ENCODE measurements at places on chromosomes 16 and 17.

GRCh38 chr16:31286421-31287032 is 26.8 kb downstream of the ITGAM start:
- DNase-seq, result no peak

GRCh38 chr16:65126845-65127624 is 5.2 kb upstream of the CDH11 start:
- DNase-seq, result no peak

DNA sequence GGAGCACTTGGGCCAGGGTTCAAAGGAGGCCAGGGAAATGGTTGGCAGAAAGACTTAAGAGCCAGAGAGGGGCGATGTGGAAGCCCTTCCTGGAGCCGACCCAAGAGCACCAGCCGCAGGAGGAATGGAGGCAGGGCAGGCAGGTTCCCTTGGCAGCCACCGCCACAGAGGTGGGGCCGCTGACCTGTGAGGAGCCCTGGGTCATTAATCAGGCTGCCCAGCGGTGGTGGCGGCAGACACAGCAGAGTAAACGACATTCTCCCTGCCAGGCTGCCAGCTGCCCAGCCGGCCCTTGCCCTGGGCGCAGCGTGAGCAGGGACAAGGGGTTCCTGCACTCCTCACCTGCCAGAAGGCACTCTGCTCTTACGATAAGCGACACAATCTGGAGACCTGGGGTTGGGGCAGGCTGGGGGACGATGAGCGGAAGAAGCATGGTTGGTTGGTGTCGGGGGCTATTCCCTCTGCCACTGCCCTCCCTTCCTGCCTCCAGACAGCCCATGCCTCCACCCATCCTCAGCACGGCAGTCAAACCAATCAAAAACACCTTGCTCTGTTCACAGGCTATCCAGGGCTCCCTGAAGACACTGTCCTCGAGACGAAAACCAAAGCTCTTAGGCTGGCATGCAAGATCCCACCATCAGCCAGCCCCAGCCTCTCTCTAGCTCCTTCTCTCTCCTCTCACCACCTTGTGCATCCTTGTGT is 40.9 kb downstream of the PLXDC1 start:
- no peak for DNase-seq

GRCh38 chr16:77500934-77501664 is 66.3 kb upstream of the ADAMTS18 start:
- DNase-seq, result no peak

- no peak for DNase-seq
Measured at GRCh38 chr16:2748757-2749455, 3.5 kb upstream of the SRRM2 start.

DNA sequence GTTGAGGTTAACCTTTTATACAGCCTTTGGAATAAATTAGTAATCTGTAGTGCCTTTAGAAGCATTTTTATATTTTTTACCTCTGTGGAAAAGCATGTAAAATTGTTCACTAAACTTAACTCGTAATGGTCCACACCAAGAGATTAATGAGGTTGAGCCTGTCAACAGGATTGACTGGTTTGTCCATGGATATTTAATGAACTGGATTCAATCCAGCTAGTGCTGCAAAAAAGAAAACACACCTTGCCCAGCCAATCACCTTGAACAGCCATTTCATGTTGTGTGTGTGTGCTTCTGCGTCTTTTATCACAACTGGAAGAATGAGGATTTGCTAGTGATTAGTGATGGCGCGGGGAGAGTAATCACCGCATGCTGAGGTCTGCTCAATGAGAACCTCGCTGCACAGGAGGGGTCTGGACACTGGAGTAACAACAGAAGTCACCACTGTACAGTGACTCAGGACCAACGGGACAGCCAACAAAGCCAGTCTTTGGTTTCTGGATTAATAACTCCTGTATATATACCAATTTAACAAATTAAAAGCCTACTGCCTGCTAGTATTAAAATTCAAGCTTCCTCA is 33.7 kb downstream of the LITAFD start:
- no peak for DNase-seq

- no peak for DNase-seq
Measured at GRCh38 chr16:9661336-9662017, 520.8 kb downstream of the GRIN2A start.

DNA sequence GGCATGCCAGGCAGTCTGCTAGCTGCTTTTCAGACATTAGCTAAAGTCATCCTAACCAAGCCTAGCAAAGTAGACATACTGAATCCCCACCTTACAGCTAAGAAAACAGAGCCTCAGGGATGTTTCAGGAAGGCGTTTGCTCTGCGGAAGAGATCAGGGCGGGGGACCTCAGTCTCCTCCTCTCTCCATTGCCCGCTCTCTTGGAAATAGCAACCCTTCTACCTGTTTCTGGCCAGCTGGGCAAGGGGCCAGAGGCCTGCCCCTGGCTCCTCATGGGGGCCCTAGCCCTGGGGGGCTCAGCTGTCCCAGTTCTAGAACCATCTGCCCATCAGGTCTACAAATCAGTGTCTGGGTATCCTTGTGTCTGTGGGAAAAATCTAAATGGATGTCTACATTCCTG is 14.5 kb downstream of the PITPNM3 start:
- DNase-seq, result no peak

DNA sequence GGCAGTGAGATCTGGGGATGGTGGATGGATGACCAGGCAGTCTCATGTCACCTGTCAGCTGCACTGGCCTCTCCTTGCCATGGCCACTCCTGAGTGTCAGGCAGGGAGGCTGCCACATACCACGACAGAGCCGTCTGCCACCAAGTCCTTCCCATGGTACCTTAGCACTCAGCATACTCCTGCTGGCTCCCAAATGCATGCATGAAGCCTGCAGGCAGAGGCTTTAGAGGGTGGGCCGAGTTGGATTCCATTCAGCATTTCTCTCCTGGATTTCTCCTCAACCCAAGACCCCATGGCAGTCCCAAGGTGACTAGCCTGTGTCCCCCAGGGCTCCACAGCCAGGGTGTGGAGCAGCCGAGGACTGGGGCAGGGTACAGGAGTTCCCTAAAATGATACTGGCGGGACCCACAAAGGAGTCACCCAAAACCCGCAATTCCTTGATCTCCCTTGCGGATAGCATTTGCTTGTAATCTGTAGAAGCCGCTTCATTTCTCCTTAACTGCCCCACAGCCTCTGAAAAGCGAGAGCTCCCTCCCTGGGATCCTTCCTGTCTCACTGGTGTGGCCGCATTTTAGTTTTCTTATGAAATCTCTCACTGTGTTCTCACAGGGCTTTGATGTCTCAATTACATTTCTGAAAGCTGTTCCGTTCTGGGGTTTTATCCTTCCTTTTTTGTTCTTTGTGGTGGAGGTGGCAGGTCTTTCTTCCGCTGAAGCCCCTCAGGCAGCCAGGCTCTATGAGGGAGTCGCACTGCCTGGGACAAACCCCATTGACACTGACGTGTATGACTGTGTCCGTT is 141.4 kb downstream of the SOCS1 start:
- no peak for DNase-seq

- no peak for DNase-seq
Measured at GRCh38 chr17:7927596-7927995, 2.1 kb downstream of the KCNAB3 start.

- DNase-seq, result no peak
Measured at GRCh38 chr16:11535494-11535893, 51.2 kb downstream of the LITAF start.

DNA sequence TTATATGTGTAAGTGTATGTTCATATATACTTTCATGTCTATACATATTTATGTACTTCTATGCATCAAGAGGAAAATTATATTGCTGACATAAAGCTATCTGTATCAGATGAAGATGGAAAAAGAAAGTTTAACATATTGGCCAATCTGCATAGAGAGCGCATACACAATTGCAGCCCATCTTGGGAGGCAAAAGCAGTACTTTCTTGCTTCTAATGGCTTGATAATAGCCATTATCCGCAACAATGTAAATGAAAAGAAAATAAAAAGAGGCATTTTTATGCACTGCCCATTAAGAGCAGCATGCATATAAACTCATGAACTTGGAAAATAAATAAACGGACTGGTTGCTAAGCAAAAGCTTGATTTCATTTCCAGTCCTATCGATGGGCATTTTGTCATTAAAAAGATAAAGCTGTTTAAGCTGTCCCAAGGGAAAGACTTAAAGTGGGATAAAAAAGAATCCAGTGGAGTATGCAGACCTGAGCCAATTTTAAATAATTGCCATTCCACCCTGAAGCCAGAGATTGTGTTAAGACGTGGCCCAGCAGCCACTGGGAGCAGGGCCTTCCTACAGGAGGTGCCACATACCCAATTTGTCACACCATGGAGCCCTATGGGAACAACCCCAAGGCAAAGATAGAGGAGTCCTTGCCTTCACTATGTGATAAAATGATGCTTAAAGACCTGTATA is 183.6 kb upstream of the CDH11 start:
- DNase-seq, result no peak

GRCh38 chr16:73058616-73059409 is 10.9 kb upstream of the ZFHX3 start:
- no peak for DNase-seq

DNA sequence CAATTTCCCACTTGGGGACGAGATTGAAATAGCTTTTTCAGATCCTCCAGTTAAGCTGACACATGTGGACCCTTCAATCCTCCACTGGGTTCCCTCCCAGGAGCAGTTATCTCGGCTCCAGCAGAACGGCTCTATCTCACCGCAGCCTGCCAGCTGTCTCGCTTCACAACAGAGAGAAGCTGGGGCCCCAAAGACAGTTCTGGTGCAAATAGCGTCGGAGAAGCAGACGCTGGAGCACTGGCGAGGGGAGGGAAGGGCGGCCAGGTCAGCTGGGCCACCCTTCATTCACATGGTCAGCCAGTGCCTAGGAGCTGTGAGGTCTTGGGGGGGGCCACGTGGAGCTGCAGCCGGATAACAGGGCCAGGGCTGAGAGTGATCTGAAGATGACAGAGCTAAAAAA is 141.3 kb upstream of the SDK2 start:
- DNase-seq, result no peak

DNA sequence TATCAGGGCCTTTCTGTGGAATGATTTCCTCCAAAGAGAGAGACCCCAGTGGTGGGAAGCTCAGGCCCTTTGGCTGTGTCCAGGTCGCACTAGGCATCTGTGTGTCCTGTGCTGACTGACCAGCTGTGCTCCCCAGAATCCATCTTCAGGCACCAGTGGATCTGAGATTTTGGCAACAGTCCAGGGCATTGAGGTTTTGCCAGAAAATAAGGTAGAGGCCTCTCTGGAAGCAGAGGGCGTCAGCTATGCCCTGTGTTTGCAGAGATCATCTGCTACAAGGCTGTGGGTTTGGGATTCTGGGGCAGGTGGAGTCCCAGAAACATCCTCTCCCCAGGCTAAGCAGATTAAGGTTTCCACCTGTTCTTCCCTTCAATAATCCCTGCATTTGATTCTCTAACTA is 57.5 kb upstream of the TOB1 start:
- DNase-seq, result no peak

DNA sequence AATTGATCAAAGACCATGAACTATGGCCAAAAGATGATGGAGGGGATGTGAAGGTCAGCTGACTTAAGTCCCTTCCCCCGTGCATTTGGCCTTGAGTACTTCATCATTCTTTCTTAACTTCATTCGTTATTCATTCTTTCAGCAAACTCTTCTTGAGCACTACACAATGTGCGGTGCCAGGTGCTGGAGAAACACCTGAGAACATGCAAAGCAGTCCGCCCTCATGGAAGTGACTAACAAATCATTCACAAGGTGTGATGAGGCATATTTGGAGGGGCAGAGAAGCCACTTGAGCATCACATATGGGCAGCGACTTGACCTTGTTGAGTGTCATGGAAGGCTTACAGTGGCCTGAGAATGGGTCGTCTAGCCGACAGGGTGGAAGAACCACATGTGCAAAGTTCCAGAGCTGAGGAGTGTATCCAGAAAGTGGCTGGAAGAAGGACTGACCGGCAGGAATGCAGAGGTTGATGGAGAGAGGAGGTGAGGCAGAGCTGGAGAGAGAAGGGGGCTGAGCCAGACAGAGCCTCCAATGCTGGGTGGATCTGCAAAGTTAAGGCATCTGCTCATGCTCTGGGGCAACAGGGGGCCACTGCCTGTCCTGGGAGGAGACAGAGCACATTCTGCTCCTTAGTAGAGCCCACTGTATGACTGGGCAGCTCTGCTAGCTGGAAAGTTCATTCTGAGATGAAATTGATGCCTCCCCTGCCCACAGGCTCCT is 25.1 kb upstream of the EIF1 start:
- DNase-seq, result no peak

- DNase-seq, result no peak
Measured at GRCh38 chr16:85402910-85403692, 210.0 kb upstream of the GSE1 start.

GRCh38 chr17:65297384-65297783 is 160.2 kb downstream of the RGS9 start:
- DNase-seq, result no peak

- no peak for DNase-seq
Measured at GRCh38 chr16:71407731-71408130, 34.1 kb downstream of the TLE7 start.

- DNase-seq, result peak; percentile 11
Measured at GRCh38 chr16:56576585-56577299, 11.9 kb downstream of the MT4 start.

- no peak for DNase-seq
Measured at GRCh38 chr17:41254861-41255260, 323 bp upstream of the KRTAP9-9 start.

GRCh38 chr17:16150251-16150856 is 65.0 kb downstream of the NCOR1 start:
- peak; percentile 47 for DNase-seq

GRCh38 chr16:90020838-90021382 is 1.7 kb upstream of the DBNDD1 start:
- no peak for DNase-seq

DNA sequence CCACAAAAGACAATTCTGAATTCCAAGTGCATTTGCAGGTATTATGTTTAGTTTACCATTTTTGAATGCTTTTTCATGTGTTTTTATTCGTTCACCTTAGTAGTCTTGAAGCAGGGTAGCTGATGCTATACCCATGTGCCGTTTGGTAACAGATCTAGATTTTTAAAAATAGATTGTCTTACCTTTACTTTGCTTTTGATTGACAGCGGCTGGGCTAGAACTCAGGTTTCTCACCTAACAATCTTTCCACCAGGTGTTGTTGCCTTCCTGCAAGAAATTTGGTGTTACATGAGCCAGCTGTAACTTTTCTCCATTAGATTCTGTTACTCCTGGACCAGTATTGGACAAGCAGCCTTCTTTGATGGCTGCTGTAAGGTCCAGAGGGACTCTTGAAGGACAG is 1.5 kb upstream of the FTSJ3 start:
- no peak for DNase-seq

- no peak for DNase-seq
Measured at GRCh38 chr16:82630219-82630618, 3.5 kb downstream of the CDH13 start.

- no peak for DNase-seq
Measured at GRCh38 chr16:67780847-67781564, 25.4 kb downstream of the RANBP10 start.

DNA sequence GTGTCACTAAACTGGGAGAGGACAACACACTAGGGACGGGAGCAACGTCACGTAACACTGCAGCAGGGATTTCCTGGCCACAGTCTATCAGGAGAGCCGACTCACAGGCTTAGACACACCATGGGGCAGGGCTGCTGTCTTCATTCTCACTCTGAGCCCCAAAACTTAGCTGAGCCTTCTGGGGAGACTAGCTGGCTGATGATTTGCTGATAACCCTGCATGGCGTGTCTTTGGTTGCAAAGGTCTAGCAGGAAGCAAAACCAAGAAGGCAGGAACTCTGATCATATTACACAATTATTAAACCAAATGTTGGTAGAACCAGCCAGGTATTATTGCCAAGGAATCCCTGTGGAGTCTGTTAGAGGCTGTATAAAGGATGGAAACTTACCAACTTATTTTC is 345.0 kb downstream of the SLC39A11 start:
- no peak for DNase-seq

GRCh38 chr17:17526369-17526768 is 30.2 kb upstream of the RASD1 start:
- DNase-seq, result no peak

GRCh38 chr17:49003557-49004511 is 6.6 kb downstream of the IGF2BP1 start:
- no peak for DNase-seq
